ENCODE measurements at places on chromosomes 13 and 19. TPM values are rescaled to one million over a fixed set of nuclear protein-coding genes. Genes with fewer than 3 reads are reported as not detected.

- DNase-seq = no peak
Observed at GRCh38 chr13:39452834-39453233, 150.2 kb downstream of the LHFPL6 start.

DNA sequence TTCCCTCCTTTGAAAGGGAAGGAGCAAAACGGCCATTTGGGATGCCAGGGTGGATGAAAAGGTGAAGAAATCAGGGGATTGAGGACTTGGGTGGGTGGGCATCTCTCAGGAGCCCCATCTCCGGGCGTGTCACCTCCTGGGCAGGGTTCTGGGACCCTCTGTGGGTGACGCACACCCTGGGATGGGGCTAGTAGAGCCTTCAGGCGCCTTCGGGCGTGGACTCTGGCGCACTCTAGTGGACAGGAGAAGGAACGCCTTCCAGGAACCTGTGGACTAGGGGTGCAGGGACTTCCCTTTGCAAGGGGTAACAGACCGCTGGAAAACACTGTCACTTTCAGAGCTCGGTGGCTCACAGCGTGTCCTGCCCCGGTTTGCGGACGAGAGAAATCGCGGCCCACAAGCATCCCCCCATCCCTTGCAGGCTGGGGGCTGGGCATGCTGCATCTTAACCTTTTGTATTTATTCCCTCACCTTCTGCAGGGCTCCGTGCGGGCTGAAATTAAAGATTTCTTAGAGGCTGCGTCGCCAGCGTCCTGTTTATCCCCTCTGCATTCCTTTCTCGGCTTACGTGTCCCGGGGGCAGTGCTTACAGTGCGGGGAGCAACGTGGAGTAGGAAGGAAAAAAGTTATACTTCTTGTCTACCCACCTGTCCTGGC lies 15.2 kb upstream of the S1PR4 start:
- peak; percentile 80 for DNase-seq

LINGO3 gene
- not detected for total RNA-seq

GRCh38 chr13:76637641-76638141 lies 248.5 kb downstream of the KCTD12 start:
- DNase-seq = no peak

All from Right ventricle myocardium superior (tissue), 1 donor.